ENCODE measurements at places on chromosomes 3 and 15.

DNA sequence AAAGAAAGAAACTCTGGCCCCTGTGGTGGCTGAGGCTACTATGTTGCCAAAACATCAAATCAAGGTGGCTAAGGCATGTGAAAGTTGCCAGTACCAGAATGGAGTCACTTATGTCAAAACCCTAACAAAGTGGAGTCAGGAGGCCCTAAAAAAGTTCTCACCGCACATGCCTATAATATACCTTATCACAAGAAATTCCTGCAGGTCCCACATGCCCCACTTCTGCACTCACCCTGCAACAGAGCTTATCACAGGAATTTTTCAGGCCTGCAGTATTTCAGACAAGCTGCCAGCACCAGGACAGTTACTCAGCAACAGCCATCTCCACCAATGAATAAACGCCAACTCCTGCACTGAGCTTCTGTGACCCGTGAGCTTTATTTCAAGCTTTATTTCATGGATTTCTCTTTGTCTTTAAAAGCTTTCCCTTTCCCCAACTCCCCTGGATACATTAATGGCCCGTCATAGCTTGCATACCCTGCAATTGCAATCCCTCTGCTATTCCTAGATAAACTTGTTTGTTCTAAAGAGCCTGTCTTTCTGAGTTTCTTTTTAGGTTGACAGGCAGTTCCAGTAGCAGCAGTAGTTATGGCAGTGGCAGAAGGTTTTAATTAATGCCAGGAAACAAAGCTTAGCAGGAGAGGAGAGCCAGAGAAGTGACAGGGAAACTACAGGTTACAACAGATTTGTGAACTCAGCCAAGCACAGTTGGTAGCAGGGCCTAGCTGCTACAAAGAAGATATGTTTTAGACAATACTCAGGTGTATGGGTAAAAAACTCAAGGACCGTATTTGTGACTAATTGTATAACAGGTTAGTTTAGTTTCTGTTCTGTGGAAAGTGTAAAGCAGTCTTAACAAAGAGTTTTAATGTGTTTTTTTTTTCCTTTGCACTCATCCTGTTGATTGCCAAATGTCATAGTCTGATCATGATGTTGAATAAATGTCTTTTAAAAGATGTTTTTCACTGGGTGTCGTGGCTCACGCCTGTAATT is 15.9 kb upstream of the TMEM42 start:
- no peak overlapping the region for H3K4me3 ChIP-seq
- H3K27ac ChIP-seq: no peak overlapping the region
- peaks cover 40% of the 10 kb centered on the region for H3K36me3 ChIP-seq
- H3K27me3 ChIP-seq: no peaks in the 10 kb centered on the region
- DNase-seq: no peak

- no peak overlapping the region for H3K27ac ChIP-seq
- no peak overlapping the region for H3K4me3 ChIP-seq
- no peaks in the 10 kb centered on the region for H3K4me1 ChIP-seq
- peaks cover 3% of the 10 kb centered on the region for H3K36me3 ChIP-seq
- no peak for DNase-seq
Observed at GRCh38 chr3:12170207-12170606, 11.5 kb upstream of the TIMP4 start.

DNA sequence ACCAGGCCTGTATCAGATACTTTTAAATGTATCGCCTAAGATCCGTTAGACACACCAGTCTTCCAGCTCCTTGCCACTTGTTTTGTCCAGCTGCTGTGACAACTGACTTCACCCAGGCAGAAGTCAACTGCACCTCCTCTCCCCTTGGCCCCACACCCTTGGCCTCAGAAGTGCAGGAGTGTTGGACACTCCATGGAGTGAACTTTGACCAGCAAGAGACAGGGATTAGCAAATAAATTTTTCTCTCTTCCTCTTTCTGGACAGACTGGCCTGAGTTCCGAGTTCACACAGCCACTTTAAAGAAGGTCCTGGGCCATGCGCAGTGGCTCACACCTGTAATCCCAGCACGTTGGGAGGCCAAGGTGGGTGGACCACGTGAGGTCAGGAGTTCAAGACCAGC is 2.9 kb upstream of the CLN6 start:
- H3K4me1 ChIP-seq: peaks cover 30% of the 10 kb centered on the region
- H3K4me3 ChIP-seq: no peak overlapping the region
- no peaks in the 10 kb centered on the region for H3K27me3 ChIP-seq
- H3K27ac ChIP-seq: no peak overlapping the region
- DNase-seq: no peak

DNA sequence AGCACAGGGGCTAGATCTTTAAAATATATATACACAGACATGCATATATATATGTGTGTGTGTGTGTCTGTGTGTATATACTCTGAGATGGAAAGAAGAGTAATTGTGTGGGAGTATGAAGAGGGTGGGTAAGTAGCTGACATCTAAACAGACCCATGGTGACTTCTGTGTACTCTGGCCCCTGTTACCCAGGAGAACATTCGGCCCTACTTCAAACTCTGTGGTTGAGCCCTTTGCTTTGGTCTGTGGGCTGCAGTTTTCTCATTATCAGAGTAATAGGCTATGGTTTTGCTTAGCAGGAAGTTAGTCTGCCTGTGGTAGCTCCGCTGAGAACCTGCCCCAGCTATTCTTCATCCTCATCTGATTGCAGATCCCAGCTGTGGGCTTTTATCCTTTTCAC is 141.4 kb downstream of the RBPMS2 start:
- DNase-seq: peak; percentile 60
- H3K4me3 ChIP-seq: peak overlapping the region; percentile 3
- H3K27ac ChIP-seq: peak overlapping the region; percentile 54
- H3K4me1 ChIP-seq: peaks cover 61% of the 10 kb centered on the region
- H3K27me3 ChIP-seq: no peaks in the 10 kb centered on the region
- peaks cover 12% of the 10 kb centered on the region for H3K36me3 ChIP-seq

- no peak overlapping the region for H3K4me3 ChIP-seq
- no peaks in the 10 kb centered on the region for H3K4me1 ChIP-seq
- no peak for DNase-seq
- no peak overlapping the region for H3K27ac ChIP-seq
- H3K36me3 ChIP-seq: no peaks in the 10 kb centered on the region
Observed at GRCh38 chr3:194736896-194737600, 51.4 kb downstream of the FAM43A start.

DNA sequence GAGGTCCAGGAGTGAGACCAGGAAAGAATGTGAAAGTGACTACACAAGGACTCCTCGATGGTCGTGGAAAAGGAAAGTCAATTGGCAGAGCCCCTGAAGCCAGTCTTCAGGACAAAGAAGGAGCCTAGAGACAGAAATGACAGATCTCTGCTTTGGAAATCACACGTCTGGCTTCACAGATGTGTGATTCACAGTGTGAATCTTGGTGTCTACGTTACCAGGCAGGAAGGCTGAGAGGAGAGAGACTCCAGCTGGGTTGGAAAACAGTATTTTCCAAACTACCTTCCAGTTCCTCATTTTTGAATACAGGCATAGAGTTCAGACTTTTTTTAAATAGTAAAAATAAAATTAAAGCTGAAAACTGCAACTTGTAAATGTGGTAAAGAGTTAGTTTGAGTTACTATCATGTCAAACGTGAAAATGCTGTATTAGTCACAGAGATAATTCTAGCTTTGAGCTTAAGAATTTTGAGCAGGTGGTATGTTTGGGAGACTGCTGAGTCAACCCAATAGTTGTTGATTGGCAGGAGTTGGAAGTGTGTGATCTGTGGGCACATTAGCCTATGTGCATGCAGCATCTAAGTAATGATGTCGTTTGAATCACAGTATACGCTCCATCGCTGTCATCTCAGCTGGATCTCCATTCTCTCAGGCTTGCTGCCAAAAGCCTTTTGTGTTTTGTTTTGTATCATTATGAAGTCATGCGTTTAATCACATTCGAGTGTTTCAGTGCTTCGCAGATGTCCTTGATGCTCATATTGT is 6.0 kb downstream of the CCR2 start:
- peaks cover 22% of the 10 kb centered on the region for H3K27me3 ChIP-seq
- DNase-seq: peak; percentile 54
- H3K4me3 ChIP-seq: no peak overlapping the region
- H3K36me3 ChIP-seq: no peaks in the 10 kb centered on the region
- H3K4me1 ChIP-seq: peaks cover 25% of the 10 kb centered on the region

GRCh38 chr3:23762214-23762613 is 43.5 kb upstream of the UBE2E1 start:
- no peak for DNase-seq
- peaks cover 5% of the 10 kb centered on the region for H3K27me3 ChIP-seq
- H3K4me3 ChIP-seq: no peak overlapping the region
- peaks cover 24% of the 10 kb centered on the region for H3K4me1 ChIP-seq
- H3K36me3 ChIP-seq: no peaks in the 10 kb centered on the region

DNA sequence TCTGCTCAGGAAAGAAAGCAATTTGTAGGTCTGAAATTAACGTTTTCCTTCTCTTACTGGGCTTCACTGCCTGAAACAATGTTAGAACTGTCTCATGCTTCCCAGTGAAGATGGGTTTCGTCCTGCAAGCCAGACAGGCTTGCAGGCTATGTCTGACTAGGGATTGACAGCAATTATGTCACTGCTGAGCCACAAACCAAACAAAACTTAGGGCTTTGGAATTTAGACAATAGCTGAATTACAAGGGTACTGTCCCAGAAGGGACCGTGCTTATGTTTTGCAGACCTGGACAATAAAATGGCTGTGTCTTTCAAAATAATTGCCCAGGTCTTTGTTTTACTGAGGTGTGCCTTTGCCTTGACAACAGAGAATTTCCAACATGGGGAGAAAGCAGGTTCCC is 46.3 kb upstream of the CCDC80 start:
- no peaks in the 10 kb centered on the region for H3K27me3 ChIP-seq
- no peak overlapping the region for H3K4me3 ChIP-seq
- H3K36me3 ChIP-seq: no peaks in the 10 kb centered on the region
- H3K27ac ChIP-seq: no peak overlapping the region
- H3K4me1 ChIP-seq: peaks cover 9% of the 10 kb centered on the region

DNA sequence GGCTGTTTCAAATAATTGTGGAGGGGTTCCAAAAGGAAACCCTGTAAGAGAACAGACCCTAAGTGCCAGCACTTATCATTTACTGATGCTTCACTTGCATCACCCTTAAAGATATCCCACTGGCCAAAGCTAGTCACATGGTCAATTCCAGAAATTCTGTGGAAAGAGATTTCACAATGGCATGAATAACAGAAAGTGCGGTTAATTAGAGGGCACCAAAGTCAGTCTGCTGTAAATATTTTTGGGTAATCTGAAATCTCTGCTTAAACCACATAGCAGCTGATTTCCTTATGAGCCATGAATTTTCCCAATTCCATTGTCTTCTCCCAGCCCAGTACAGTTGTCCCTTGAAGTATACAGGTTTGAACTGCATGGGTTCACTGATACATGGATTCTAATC is 346.1 kb downstream of the SI start:
- no peaks in the 10 kb centered on the region for H3K36me3 ChIP-seq
- no peaks in the 10 kb centered on the region for H3K4me1 ChIP-seq
- H3K27ac ChIP-seq: no peak overlapping the region
- no peak for DNase-seq
- H3K27me3 ChIP-seq: no peaks in the 10 kb centered on the region
- H3K4me3 ChIP-seq: no peak overlapping the region

DNA sequence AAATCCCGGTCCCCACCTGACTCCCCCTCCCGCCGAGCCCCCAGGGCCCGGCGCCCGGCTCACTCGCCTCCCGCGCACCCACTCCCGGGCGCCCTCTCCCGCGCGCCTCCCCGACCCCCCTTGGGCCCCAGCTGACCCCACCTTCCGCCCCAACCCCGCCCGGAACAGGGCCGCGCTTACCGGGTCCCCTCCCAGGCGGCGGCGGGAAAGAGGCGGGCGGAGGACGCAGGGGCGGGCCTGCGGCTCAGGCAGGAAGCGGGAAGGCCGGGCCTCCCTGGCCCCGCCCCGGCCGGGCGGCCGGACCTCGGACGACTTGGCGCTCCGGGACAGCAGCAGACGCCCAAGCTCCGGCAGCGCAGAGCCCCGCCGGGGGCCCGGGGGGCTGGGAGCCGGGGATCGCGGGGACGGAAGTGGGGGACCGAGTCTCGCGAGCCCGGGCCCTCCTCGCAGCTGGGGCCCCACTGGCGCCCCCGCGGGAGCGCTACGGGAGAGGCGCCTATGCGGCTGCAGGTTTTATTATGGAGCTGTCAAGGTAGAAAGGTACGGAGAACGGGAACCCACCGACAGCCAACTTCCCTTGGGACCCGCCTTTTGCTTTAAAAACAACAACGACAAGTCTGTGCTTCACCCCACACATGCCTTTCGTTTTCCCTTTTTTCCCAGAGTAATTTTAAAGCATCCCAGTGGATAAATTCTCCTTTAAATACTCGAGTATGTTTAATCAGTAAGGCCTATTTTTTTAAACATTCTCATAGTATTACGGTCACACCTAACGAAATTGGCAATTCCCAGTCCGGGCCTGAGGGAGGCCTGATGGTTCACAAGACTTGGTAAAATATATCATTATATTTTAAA is at the start of gene SLC41A3:
Gene SLC41A3 (minus strand): TSS at position 212 of the 855 bp plus-strand sequence. CDS start 15,905 bp downstream, outside the sequence.
- H3K27me3 ChIP-seq: no peaks in the 10 kb centered on the region
- peak; percentile 88 for DNase-seq
- H3K27ac ChIP-seq: peak within 1 kb of the TSS; percentile 84
- peaks cover 3% of the 10 kb centered on the region for H3K36me3 ChIP-seq

DNA sequence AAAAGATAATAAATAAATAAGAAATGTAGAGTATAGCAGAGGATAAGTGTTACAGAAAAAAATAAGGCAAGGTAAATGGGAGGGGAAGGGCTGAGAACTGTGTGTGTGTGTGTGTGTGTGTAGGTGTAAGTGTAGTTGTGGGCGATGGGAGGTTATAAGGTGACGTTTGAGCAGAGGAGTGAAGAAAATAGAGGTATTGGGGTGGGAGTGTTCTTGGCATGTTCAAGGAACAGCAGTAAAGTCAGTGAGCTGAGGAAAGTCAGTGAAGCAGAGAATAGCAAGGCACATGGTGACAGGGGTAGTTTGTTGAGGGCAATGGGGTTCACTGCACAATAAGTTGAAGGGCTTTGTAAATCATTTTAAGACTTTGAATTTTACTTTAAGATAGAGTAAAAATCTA is 30.9 kb upstream of the ZNF148 start:
- H3K27ac ChIP-seq: no peak overlapping the region
- no peak overlapping the region for H3K4me3 ChIP-seq
- no peaks in the 10 kb centered on the region for H3K4me1 ChIP-seq
- peaks cover 5% of the 10 kb centered on the region for H3K27me3 ChIP-seq
- H3K36me3 ChIP-seq: no peaks in the 10 kb centered on the region

GRCh38 chr3:51828297-51828696 is 33.1 kb upstream of the IQCF2 start:
- H3K4me1 ChIP-seq: no peaks in the 10 kb centered on the region
- H3K36me3 ChIP-seq: no peaks in the 10 kb centered on the region
- peaks cover 7% of the 10 kb centered on the region for H3K27me3 ChIP-seq
- H3K27ac ChIP-seq: no peak overlapping the region

- H3K36me3 ChIP-seq: no peaks in the 10 kb centered on the region
- no peak for DNase-seq
- H3K4me1 ChIP-seq: no peaks in the 10 kb centered on the region
- H3K27ac ChIP-seq: no peak overlapping the region
Observed at GRCh38 chr3:193762657-193763056, 169.6 kb downstream of the OPA1 start.

GRCh38 chr3:151931171-151931570 is 57.7 kb downstream of the SUCNR1 start:
- no peaks in the 10 kb centered on the region for H3K27me3 ChIP-seq
- no peaks in the 10 kb centered on the region for H3K4me1 ChIP-seq
- no peak for DNase-seq
- H3K27ac ChIP-seq: no peak overlapping the region
- no peaks in the 10 kb centered on the region for H3K36me3 ChIP-seq
- no peak overlapping the region for H3K4me3 ChIP-seq

- H3K27ac ChIP-seq: no peak overlapping the region
- H3K27me3 ChIP-seq: no peaks in the 10 kb centered on the region
- H3K36me3 ChIP-seq: peaks cover 14% of the 10 kb centered on the region
- no peak overlapping the region for H3K4me3 ChIP-seq
Observed at GRCh38 chr3:184993394-184993793, 159.5 kb downstream of the C3orf70 start.

GRCh38 chr3:116824208-116824607 is 114.6 kb downstream of the TUSC7 start:
- DNase-seq: no peak
- H3K27ac ChIP-seq: no peak overlapping the region
- H3K4me3 ChIP-seq: no peak overlapping the region
- no peaks in the 10 kb centered on the region for H3K36me3 ChIP-seq

Measured in activated naive CD4-positive, alpha-beta T cell treated with anti-CD3 and anti-CD28 coated beads for 36 hours (primary cell).